ENCODE measurements at places on chromosomes 6 and 20.

DNA sequence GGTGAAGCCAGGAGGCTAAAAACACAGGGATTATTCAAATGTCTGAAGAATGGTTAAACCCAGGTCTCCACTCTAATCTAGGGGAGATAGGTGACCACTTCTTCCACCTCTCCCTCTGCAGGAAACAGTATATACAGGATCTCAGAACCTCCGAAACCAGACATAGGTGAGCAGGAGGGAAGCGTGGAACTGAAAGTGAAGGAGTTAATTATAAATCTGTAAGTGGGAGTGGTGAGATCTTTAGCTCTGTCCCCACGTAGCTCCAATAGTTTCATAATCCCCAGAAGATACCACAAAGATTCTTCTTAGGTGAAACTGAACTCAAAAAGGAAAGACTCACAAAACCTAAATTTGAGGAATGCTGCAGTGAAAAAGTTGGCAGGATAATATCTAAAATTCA lies 76.8 kb downstream of the THEMIS start:
- no peak for DNase-seq

GRCh38 chr6:2085657-2086056 lies 159.7 kb downstream of the GMDS start:
- DNase-seq, result no peak

GRCh38 chr6:149918151-149918905 lies 4.6 kb downstream of the RAET1G start:
- no peak for DNase-seq

GRCh38 chr6:16124198-16125180 lies 4.4 kb upstream of the MYLIP start:
- DNase-seq, result no peak

DNA sequence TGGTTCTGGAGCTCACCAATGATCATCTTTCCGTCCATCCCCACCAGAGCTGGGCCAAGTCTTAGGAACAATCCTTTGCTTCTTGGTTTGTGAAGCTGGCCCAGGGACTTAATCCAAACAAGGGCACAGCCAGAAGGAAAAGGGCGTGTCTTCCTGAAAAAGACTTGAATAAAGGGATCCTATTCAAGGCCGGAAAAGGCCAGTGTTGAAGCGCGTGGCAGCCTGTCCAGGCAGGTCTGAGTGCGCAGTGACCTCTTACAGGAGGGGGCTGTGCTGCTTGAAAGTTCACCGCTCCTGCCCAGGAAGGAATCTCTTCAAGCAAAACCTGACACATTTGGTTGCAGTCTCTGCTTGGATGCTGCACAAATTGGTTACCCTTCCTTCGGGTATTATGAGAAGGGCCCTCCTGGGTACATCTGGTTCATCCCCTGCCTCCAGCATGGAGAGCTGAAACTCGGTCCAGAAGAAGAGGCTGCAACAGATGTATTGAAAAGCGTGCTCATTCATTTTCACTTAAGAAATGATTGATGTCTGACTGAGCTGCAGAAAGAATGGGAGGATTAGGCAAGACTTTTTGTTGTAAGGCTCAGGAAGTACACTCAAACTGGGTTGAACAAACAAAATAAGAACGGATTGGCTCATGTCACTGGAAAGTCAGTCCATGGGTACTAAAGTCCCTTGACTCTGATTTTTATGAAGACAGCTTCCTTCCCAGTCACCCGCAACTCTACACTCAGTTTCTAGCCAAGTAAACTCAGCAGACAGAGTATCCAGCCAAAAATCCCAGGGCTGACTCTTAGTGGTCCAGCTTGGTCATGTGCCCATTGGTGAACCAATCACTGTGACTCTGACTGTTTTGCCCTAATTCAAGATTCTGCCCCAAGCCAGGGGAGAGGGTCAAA lies 136.3 kb downstream of the TFAP2C start:
- DNase-seq, result no peak

GRCh38 chr6:155066361-155066760 lies 71.2 kb downstream of the TIAM2 start:
- no peak for DNase-seq

Measured in WTC11 (cell line).